Stimulated activated CD8-positive, alpha-beta memory T cell treated with anti-CD3 and anti-CD28 coated beads, Interleukin-12 subunit alpha, Interleukin-12 subunit beta, amount 100 ng/mL, for 1 hour (primary cell): ENCODE measurements at places on chromosomes 1 and 21.

DNA sequence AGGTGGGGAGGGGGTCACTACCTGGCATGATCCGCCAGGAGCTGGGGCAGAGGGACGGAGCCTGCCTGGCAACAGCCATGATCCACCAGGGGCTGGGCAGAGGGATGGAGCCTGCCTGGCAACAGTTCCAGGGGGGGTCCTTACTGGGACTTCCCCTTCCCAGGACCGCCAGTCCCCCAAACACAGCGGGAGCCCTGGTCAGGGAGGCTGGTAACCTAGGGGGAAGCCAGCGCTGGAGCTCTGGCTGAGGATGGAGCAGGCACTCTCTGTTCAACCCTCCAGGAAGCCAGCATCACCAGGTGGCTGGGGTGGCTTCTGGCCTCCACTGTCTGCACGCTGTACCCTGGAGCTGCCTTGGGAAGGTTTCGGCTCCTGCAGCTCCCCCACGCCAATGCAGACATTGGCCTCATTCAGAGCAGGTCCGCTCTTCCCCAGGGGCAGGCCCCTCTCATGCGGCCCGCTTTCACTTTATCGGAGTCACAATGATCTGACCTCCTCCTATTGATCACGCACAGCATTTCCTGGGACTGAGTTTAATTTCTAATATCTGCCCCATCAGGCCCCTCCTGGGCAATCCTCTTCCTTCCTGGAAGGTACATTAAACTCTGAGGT is 68.4 kb upstream of the ABCG1 start:
- no peak for DNase-seq

GRCh38 chr1:110239441-110240430 is 29.6 kb downstream of the KCNC4 start:
- no peak for DNase-seq

DNA sequence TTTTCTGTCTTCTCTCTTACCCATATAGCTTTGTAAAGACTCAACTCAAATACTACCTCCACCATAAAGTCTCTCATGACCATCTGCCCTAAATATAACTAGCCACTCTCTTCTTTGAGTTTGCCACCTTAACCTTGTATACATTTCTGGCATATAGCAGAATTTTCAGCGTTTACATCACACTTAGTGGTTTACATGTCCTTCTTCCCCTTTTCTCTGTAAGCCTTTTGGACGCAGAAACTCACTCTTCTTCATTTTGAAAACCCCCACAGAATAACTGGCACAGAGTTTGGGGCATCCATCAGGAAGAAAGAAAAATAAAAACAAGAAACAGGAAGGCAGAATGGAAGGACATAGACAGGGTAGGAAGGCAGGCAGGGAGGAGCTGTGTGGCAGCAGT is 131.8 kb upstream of the DUSP10 start:
- DNase-seq = no peak

DNA sequence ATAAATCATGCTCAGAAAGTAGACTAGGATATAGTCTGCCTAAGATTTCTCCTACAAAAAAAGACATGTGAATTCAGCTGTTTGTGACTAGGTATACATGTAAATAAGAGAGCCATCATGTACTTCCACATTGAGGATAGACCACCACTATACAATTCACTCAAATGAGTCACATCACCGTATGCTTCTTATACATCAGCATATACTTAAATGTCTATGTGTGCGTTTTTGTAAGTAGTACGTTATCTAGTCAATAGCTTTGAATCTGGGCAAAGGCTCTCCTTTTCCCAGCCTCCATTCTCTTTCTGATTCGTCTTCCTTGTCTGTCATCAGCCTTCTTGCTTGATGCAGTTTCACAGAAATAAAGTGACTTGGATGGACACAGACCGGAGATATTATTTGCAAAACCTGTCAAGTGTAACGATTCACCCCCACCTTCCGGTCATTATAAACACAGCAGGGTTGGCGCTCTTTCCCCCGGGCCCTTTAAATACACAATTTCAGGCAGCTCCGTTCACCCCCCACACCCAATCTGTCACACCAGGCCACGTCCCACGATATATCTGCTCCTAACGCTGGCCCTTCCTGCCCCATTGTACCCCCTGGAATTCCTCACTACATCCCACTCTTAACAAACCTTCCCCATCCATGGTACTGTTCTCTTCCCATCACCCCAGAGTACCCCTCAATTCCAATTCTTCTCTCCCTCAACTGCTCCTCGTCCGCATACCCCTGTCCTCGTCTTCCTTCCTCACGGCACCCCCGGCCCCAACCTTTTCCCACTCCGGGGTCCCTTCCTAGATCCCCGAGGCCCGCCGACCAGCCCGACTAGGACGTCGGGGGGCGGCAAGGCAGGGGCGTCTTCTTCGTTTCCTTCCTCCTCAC is 636 bp downstream of the VAMP4 start:
- DNase-seq = peak; percentile 5

DNA sequence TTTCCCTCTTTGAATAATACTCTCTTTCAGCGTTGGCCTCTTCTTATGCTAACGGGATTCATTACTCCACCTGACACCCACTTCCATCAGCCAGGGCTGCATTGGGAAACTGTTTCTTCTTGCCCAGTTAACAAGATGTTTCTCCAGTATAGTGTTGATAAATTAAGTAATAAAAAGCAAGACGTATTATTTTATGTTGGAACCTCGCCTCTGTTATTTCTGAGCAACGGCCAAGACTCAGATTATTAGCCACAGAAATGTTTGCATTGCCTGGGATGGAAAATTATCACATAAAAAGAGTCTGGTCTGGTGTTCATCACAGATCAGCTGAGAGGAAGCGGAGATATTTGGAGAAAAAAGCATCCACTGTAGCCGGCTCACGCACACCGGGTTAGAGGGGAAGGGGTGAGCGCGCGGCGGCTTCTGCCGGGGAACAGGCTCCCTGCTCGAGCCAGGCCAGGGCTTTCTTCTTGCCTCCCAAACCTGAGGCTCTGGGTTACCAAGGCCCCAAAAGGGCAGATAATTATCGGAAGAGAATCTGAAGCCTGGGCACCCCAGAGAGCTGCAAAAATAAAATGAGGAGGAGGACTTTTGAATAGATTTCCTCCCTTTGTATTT is 189.5 kb downstream of the PRDM16 start:
- no peak for DNase-seq

GRCh38 chr1:183161391-183161790 is 24.7 kb upstream of the LAMC2 start:
- DNase-seq = no peak

GRCh38 chr1:12314333-12314903 is 84.6 kb downstream of the VPS13D start:
- no peak for DNase-seq

DNA sequence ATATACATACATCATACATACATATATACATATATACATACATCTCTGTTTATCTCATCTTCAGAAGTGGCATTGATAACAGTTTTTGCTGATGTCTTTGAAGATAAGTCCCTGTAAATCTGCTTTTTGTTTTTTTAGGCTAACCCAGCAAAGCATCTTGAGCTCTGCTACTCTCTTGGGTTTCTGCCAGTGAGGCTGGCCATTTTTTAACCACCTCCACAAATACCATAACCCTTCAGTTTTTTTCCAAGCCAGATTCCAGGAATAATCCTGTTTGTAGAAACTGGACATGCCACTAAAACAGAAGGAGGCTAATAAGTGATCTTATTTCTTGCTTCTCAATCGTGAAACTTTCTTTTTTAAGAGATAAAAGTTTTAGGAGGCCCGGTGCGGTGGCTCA is 21.6 kb downstream of the SDHC start:
- DNase-seq = no peak

- no peak for DNase-seq
Measured at GRCh38 chr1:154329551-154330131, 4.3 kb downstream of the ATP8B2 start.

DNA sequence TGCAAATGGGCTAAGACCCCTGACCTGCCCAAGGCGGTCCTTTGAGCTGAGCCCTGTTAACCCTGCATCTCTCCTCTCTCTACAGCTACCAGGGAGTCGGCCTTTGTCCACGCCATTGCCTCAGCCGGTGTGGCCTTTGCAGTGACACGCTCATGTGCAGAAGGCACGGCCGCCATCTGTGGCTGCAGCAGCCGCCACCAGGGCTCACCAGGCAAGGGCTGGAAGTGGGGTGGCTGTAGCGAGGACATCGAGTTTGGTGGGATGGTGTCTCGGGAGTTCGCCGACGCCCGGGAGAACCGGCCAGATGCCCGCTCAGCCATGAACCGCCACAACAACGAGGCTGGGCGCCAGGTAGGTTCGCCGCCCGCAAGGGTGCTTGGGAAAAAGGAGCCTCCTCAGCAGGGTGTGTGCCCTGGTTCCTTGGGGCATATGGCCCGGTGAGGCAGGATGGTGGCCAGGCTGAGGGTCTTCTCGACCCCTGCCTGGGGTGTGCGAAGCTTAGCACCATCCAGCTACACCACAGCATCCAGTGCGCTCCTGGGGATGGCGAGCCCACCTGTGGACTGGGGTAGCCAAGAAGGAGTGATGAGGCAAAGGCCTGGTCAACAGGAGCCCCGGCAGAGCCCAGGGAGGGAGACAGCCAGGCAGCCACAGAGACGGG is 31.8 kb upstream of the ARF1 start:
- DNase-seq = no peak

- DNase-seq = no peak
Measured at GRCh38 chr1:56495538-56495937, 83.8 kb downstream of the PLPP3 start.

DNA sequence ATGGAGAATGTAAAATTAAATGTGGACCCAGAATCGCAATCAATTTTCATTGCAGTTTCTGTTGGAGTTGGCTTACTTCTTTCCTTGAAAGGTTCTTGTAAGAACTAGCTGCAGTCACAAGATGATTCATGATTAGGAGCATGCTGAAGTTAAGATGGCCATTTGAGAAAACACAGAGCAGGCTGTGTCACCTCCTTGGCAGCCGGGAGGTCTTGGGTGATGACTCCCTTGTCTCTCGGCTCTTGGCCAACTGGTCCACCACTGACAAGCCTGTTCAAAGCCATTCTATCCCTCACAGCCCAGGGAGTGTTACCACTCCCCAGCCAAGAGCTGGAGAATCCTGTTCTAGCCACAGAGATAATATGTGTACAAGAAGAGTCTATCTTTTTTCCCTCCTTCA is 40.6 kb downstream of the OPTC start:
- DNase-seq = no peak

GRCh38 chr1:234845097-234845660 is 235.2 kb upstream of the IRF2BP2 start:
- DNase-seq = peak; percentile 9

DNA sequence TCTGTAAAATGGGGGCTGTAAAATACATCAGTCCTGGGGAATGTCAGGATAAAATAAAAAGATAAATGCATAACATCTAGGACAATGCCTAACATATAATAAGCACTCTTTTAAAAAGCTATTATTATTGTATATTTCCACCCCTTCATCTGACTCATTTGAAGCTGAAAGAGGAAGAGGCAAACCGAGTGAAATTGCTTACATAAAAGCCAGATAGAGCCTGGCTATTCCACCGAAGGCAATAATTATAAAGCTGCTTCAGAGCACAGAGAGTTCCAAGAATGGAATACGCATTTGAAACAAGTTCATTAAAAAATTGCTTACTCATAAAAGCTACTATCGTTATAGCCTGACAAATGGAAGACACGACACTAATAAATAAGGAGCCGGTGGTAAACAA is 186.1 kb upstream of the CAMK1G start:
- DNase-seq = no peak

GRCh38 chr1:78591971-78592370 is 28.3 kb upstream of the IFI44L start:
- DNase-seq = no peak

DNA sequence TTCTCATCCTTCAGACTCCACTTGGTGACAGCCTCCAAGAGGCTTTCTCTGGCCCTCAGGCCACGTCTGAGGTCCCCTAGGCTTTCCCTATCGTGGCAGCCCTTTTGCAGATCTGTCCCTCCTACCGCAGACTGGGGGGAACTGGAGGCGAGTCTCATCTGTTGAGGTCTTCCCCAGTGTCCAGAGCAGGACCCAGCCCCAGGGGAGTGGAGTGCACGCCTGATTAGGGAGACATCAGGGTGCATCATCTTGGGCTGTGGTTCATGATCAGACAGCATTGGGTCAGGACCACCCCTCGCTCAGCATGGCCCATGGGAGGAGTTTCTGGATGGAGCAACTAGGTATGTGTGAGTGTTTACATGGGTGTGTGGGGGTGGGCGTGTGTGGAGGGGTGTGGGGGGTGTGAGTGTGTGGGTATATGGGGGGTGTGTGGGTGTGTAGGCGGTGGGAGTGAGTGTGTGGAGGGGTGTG is 8.5 kb upstream of the MATN1 start:
- DNase-seq = no peak

- no peak for DNase-seq
Measured at GRCh38 chr21:26977746-26978145, 10.9 kb upstream of the ADAMTS5 start.
